ENCODE measurements at places on chromosomes 6 and 20.

DNA sequence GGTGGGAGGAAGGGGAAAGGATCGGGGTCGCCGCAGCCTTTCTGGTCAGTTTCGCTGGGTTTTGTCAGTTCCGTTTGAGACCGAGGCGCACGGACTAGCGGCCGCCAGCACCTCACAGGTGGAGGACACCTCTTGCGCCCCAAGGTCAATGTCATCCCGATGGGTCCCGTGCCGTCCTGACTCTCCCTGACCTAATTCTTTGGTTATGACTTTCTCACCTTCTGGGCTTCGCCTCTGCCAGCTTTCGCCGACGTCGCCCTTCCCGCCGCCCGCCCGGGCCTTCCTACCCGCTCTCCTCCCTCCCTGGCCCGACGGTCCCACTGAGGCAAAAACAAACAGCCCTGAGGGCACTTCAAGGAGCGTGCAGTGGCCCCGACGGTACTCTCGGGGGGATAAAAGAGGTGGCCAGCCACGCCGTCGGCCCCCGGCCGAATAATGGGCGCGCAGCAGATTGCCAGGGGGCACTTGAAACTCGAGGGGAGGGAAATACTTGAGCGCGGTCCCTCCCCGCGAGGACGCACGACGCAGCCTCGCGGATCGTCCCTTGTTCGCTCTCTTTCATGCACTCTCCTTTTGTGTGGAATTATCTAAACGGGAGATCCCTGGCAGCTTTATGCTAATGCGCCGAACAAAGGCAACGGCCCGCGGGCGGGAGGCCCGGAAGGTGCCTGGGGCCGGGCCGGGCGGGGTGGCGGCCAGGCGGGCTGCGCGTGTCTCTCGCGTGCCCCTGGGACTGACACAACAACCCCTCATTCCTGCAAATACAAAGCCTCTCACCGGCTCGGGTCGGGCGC, 3.9 kb upstream of the INSM1 start:
- no peak for DNase-seq

GRCh38 chr20:2804852-2805688, 4.6 kb upstream of the CPXM1 start:
- no peak for DNase-seq

DNA sequence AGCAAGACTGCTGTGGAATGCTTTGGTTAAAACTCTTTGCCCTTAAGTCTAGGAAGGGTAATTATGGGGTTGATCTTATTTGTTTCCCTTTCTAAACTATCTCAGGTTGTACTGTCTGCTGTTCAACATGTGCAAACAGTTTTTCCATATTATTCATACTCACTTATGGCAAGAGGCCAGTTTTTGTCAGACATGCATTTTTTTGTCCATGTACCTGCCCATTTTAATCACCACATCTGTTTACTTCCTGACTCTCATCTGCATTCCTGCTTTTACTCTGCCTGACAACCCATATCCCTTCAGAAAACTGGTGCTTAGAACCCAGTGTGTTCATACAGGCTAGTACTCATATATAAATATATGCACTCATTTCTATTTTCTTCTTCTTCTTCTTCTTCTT, 80.3 kb downstream of the LPA start:
- DNase-seq = no peak

DNA sequence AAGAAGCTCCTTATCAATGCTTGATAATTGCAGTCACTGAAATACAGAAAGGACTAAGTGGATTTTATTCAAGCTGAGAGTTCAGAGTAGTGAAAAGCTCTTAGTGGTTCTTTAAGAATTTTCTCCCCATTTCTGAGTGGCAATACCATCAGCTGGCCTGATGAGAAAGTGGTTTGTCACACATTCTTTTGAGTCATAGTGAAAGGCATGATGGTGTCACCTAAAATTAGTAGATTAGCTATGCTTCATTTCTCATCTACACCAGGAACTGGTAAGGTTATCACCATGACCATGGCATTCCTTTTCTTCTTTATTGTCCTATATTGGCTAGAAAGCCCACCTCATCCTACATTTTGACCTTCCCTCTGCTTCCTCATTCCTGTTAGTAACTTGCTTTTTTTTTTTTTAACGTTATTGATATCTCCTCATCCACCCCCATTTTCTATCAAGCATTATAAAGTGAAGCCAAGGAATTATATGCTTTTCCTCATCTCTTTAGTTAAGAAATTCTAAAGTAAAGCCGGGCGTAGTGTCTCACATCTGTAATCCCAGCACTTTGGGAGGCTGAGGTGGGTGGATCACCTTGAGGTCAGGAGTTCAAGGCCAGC, 67.4 kb upstream of the LOC128125822 start:
- DNase-seq = no peak

DNA sequence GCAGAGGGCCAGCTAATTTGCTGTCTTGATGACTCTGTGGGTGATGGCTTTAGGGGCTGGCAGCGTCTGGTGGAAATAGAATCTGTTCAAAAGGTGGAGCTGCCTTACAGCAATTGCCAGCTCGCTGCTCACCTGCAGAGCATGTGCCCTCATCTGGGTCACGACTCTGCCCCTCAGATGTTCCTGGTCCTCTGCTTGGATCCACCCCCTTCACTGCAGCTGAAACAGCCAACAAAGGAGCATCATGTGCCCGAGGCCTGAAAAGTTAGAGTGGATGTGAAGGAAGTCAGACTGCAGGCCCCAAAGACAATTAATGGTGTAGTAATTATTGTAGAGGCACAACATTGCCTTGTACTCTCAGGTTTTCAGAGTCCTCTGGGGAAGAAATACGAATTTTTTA, 19.9 kb downstream of the RREB1 start:
- no peak for DNase-seq

GRCh38 chr6:90184334-90185298, 112.0 kb downstream of the BACH2 start:
- DNase-seq = no peak

Measured in natural killer cell (primary cell).